ENCODE measurements at places on chromosomes 1 and 21. TPM values are rescaled to one million over a fixed set of nuclear protein-coding genes. Genes with fewer than 3 reads are reported as not detected.

GMEB1 gene
- total RNA-seq = 11.6 TPM

GRCh38 chr1:215140135-215140534, 57.6 kb downstream of the KCNK2 start:
- no peak for DNase-seq

ANKRD45 gene
- 0.41 TPM for total RNA-seq

SPATA17 gene
- total RNA-seq = 0.44 TPM

GRCh38 chr1:154874465-154874864, 4.4 kb upstream of the KCNN3 start:
- no peak for DNase-seq

IVL gene
- total RNA-seq = not detected

DNA sequence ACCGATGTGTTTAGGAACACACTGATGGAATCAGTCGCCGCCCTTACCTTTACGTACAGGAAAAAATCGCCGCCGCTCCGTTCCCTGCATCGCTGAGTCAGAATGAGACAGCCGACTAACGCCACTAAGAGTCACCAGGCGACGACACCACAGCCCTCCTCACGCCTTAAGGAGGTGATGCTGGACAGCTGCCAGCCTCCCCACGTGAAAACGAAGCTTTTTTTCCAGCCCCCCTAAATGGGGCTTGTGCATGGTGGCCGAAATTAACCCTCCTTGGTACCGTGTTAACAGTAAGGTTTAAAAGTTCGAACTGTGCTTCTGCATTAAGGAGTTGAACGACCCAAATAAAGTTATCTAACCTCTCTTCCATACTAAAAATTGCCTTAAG, 511 bp downstream of the DNTTIP2 start:
- peak; percentile 71 for DNase-seq

- no peak for DNase-seq
Measured at GRCh38 chr21:36994501-36995158, 11.9 kb upstream of the RIPPLY3 start.

KLHL21 gene
- 65.4 TPM for total RNA-seq

ATP1A2 gene
- 3.4 TPM for total RNA-seq

SRSF10 gene
- 114 TPM for total RNA-seq
